NCI-H2081 (cell line): ENCODE measurements at places on chromosomes 2 and 18.
A peak's percentile ranks its signal among the peaks of the same experiment; 100 is the strongest.

- no peak for DNase-seq
These were observed 20.8 kb upstream of the TUBB6 start for GRCh38 chr18:12287131-12287681.

DNA sequence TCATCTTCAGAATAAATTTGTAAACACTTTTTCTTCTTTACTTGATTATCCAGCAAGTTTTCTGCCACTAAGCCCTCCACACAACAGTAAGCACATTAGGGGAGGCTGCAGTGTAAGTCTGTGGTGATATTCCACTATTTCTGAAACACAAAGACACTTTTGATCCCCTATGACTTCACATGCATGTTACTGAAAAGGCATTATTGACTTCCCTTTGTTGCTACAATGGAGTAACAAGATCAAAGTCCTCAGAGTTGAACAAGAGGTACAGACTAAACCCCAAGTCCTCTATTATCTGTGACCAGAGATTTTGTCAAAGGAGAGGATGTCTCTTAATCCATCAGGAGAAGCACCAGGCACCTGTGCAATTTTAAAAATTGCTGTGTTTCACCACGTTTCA lies 157.9 kb downstream of the CD226 start:
- no peak for DNase-seq

- no peak for DNase-seq
These were observed 428 bp upstream of the MAP3K20 start for GRCh38 chr2:173075056-173075780.

DNA sequence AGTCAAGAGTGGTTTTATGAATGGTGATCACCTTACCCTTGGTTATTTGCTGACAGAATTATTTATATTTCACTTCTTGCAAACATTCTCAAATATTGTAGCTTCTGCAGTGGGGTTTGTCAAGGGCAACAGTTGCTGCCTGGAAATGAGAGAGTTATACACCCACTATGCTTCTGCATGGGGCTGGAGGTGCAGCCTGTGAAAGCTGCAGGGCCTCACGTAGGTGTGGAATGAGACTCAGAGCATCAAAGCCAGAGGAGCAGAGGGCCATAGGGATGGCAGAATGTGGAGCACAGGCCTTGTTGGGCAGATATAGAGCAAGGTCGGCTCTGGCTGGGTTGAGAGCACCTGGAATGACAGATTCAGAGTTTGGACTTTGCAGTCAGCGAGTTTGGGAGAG lies 128.2 kb downstream of the ARHGEF4 start:
- DNase-seq: no peak

DNA sequence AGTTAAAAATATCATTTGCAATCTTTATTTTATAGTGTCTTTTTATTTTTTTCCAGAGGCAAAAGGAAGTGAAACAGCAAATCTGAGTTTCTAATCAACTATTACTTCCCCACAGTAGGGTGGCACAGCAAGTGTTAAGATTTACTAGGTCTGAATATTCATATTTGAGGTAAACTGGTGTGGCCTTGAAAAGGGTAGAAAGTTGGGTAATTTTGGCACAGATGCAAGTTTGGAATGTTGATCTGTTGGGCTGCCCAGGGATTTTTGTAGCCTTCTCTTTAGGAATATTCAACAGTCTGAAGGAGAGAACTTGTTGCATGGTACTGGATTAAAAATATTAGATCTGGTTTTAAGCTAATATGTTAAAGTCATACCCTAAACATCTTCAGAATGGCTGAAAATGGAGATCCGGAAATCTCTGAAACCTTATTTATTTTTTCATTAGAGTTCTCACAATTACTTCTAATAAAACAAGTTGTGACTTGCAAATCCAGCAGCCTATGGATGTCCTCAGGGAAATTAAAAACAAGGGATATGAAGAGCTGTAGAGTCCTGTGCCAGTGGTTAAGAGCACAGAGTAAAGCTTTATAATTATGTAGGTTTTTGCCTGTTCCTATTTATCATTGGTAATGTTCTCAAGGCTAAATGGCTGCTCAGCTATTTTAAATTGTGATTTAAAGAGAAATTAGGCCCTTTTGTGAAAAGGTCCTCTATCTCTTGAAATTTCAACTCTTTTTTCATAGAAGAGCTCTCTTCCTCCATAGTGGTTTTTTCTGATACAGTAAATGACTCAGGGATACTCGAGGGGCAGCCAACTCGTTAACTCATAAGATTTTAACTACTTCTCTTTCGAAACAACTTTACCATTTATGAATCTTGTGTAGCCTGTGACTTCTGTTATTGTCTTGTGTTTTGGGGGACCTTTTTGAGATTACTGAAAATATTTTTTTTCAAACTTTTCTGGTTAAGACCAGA lies 11.0 kb downstream of the TANK start:
- DNase-seq: no peak

GRCh38 chr2:138060301-138060635 lies 96.0 kb downstream of the HNMT start:
- DNase-seq: peak; percentile 47

- DNase-seq: no peak
These were observed 438.4 kb upstream of the KLHL29 start for GRCh38 chr2:22946553-22946952.

- DNase-seq: no peak
These were observed 1090.2 kb upstream of the PIK3C3 start for GRCh38 chr18:40864846-40865245.

DNA sequence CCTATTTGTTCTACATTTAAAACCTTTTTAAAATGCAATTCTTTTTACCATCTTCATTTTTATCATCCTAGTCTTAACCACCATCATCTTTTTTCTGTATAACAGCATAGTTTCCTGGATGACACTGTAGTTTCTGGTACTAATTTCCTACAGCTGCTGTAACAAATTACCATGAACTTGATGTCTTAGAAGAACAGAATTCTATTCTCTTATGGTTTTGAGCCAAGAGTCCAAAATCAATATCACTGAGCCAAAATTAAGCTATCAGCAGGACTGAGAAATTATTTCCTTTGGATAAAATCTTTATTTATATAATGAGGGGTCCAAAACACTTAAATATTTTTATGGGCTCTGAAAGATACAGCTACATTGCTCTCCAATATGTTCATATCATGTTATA lies 539.3 kb downstream of the METTL4 start:
- no peak for DNase-seq

GRCh38 chr2:138713504-138713903 lies 66.7 kb downstream of the NXPH2 start:
- no peak for DNase-seq

- peak; percentile 25 for DNase-seq
These were observed 949.8 kb upstream of the LRATD1 start for GRCh38 chr2:13682540-13683272.
